ENCODE measurements at places on chromosomes 12 and 14.
A peak's percentile ranks its signal among the peaks of the same experiment; 100 is the strongest.

DNA sequence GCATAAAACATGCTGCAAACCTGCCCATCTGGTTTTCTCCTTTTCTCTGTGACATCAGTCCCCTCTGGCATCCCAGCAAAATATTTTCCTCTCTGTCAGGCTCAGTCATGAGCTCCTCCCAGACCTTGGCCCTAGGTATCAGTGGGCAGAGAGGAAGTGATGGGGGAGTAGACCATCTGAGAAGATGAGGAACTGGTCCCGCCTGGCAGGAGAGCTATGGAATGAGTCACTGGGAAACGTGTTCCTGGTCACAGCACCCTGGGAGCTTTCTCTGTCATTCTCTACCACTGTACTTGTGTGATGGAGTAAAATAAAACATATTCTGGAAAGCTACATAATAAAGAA, 5.0 kb upstream of the SRSF9 start:
- peak; percentile 86 for DNase-seq

DNA sequence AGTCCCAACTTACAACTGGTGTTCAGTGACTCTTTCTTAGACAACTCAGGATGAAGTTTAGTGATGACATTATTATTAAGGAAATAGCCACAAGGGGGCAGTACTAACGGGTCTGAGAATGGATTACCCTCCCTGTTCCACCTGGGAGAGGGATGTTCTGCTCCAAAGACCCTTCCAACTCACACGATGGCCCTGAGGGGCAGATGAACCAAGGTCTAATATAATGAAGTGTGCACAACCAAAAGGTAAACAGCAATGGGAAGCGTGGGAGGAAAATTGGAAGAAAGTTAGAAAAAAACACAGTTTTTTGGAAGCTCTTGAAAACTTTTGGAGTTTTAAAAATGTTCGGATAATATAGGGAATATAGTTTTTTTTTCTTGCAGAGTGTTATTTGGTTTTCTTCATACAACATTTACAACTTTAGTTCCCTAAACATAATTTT, 24.0 kb downstream of the FGF6 start:
- DNase-seq = peak; percentile 13

GRCh38 chr12:51942501-51943000, 8.9 kb upstream of the ACVR1B start:
- DNase-seq = no peak

DNA sequence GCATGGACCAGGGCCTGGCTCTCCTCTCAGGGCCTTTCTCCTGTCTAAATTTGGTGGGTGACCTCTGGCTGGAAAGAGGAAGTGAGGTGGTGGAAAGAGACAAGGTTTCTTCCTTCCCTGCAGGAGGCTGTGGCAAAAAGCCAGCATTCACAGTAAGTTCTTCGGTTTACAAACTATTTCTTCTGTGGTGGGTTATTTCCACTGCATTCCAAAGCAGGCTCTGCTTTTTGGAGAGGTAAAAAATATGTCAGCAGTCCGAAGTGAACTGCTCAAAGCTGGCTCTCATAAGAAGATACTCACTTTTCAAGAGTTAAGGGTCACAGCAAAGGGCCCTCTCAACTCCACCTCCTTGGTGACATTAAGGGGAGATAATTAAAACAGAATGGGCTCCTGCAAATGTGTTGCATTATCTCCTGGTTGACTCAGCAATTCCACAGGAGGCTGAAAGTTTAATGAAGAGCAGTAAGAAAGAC, 48.9 kb upstream of the POC1B start:
- no peak for DNase-seq

All from Caki2 (cell line).